ENCODE measurements at places on chromosomes 2 and 18.

DNA sequence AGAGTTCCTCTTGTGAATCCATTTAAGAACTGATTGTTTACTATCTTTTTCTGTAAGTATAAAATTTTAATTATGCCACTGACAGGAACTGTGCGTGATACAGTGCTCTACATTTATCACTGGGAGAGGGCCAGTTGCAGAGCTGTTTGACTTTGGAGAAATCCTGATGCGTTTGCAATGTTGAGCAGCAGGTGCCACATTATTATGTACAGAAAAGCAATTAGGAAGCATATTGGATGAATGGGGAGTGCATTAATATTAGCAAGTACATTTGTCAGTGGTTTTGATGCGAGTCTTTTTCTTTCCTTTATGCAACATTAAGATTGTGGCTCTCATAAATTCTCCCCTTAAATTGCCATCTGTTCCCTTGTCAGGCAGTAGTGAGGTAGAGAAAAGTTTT is 302.3 kb upstream of the FANCL start:
- DNase-seq, result no peak

- peak; percentile 96 for DNase-seq
Measured at GRCh38 chr2:238938401-238939055, 90.6 kb downstream of the TWIST2 start.

- no peak for DNase-seq
Measured at GRCh38 chr2:17035010-17035409, 369.4 kb upstream of the CYRIA start.

GRCh38 chr2:168757223-168757622 is 45.2 kb upstream of the NOSTRIN start:
- no peak for DNase-seq

DNA sequence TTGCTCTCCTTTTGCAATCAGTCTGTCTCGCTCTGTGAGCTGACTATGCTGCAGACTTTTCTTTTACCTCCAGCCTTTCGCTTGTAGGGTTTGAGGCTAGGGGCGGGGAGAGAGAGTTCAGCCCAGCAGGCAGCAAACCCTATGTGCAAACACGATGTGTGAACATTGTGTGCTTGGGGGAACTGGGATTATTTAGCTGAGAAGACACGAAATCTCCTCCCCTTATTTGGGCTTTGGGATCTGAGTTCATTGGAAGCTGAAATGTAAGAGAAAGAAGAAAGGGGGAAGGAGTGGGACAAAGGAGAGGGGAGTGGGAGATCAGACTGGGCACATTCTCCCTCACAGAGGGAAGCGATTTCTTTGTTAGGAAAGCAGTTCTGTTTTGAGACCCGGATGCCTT is 189.6 kb upstream of the TNP1 start:
- no peak for DNase-seq
